ENCODE measurements at places on chromosomes 2 and 18.

- ATAC-seq: no peak
Observed at GRCh38 chr2:129877795-129878775, 101.4 kb upstream of the RAB6C start.

GRCh38 chr2:119741868-119742267 is 17.9 kb upstream of the PTPN4 start:
- no peak for ATAC-seq

DNA sequence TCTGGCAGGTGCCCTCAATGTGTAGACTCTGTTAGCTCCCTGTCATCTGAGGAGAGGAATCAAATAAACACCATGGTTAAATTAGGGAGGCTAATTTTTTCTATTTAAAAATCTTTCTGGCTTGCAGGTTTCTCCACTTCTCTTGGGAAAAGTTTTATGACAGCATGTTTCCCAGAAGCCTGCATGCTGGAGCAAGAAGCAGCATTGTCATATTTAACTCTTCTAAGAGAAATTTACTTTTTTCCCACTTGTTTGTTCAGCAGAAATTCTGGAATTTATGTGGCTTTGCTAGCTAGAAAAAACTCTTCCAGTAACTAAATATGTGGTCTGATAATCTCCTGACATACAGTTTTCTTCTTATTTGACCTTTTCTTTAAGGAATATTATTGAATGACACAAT is 230.5 kb downstream of the PARD3B start:
- ATAC-seq: no peak

DNA sequence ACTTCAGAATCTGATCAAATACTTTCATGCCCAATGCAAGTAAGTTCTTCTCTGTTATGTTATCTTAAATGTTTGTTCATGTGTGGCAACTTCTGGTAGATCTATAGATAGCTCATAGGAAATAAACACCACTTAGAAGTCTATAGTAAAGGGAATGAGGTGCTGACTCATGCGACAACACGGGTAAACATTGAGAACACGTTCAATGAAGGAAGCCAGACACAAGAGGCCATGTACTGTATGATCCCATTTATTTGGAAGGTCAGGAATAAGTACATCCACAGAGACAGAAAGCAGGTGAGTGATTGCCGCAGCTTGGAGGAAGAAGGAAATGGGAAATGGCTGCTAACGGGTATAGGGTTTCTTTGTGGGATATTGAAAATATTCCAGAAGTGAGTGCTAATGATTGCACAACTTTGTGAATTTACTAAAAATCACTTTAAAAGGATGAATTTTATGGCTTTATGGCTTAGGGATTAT is 95.4 kb downstream of the ITGB1BP1 start:
- no peak for ATAC-seq

- no peak for ATAC-seq
Observed at GRCh38 chr18:39871961-39872360, 2083.1 kb upstream of the PIK3C3 start.

GRCh38 chr2:241959751-241960269 is 90.3 kb downstream of the RTP5 start:
- no peak for ATAC-seq

DNA sequence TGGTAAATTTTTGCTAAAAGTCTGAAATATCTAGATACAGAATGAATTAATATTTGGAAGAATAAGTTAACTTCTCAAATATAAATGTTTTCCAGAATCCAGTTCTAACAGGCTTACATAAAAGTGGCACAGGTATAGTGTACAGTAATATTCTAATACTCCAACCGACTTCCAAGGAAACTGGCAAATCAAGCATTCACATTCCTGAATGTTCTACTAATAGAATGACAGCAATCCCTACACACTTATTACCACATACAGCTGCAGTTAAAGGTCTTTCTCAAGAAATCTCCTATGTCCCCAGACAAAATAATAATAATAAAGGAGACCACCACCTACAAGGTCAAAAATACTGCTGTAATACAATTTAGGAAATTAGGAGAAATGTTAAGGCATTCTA is 31.9 kb downstream of the TMEM131 start:
- ATAC-seq: no peak

Measured in activated CD4-positive, CD25-positive, alpha-beta regulatory T cell treated with anti-CD3 and anti-CD28 coated beads, Interleukin-2, amount 50 U/mL, for 24 hours (primary cell).